Neural progenitor cell (in vitro differentiated cells): ENCODE measurements at places on chromosomes 1 and 21.

GRCh38 chr1:53543130-53543777, 84.1 kb downstream of the DMRTB1 start:
- no peak for DNase-seq

GRCh38 chr1:6049419-6049818, 3.7 kb downstream of the KCNAB2 start:
- no peak for DNase-seq

GRCh38 chr1:61241411-61241838, 159.1 kb downstream of the NFIA start:
- DNase-seq: no peak

GRCh38 chr1:22936681-22937080, 36.0 kb downstream of the LACTBL1 start:
- no peak for DNase-seq

GRCh38 chr1:234316937-234317336, 56.3 kb upstream of the COA6 start:
- DNase-seq: no peak

DNA sequence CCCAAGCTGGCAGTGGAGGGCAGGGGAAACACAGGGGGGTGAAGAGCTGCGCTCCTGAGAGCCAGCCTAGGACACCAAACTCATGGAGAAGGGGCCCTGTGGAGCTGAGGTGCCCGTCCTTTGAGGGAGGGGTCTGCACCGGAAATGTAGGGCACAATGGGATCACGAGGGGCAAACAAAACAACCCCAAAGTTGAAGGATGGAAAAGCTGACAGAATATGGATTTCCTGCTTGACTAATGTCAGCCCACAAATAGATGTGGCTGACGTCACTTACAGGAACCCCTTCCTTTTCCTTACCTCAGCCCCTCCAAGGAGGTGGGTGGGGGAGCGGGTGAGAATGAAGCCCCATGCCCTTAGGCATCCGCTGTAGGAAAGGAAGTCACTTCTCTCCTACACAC, 110.9 kb downstream of the KCNN3 start:
- no peak for DNase-seq

GRCh38 chr1:233993651-233994050, 89.2 kb downstream of the SLC35F3 start:
- DNase-seq: no peak

GRCh38 chr1:1282998-1283397, 2.8 kb downstream of the SCNN1D start:
- no peak for DNase-seq

DNA sequence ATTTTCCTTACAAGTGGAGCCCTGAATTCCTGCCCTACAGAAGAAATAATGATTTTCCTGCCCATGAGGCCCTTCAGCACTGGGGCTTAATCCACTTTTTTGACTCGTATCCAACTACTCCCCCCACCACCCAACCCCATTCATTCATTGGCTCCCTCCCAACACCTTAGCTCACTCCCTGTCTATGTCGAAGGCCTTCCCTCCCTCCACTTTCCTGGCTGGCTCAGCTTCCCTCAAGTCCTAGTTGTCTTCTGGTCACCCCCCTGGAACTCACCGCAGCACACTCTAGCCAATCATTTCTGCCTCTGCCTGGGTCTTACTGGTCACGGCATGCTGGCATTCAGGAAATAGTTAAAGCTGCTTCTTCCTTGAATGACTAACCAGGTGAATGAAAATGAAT, 118.9 kb downstream of the PGBD5 start:
- DNase-seq: no peak

- no peak for DNase-seq
These were observed 6.9 kb upstream of the TAS1R2 start for GRCh38 chr1:18866314-18866713.

- DNase-seq: no peak
These were observed 3.1 kb downstream of the CHML start for GRCh38 chr1:241637046-241637590.
